ENCODE measurements at places on chromosomes 5 and 9. TPM values are rescaled to one million over a fixed set of nuclear protein-coding genes. Genes with fewer than 3 reads are reported as not detected.

GRCh38 chr9:78074385-78075291 lies 43.0 kb upstream of the GNAQ start:
- peak; percentile 37 for DNase-seq

GRCh38 chr5:54217826-54218503 lies 92.4 kb downstream of the ARL15 start:
- peak; percentile 71 for DNase-seq

- peak; percentile 5 for DNase-seq
These were observed 2.0 kb downstream of the ASPN start for GRCh38 chr9:92480291-92480771.

- DNase-seq: peak; percentile 17
These were observed 542 bp downstream of the FKBP15 start for GRCh38 chr9:113220467-113221002.

DNA sequence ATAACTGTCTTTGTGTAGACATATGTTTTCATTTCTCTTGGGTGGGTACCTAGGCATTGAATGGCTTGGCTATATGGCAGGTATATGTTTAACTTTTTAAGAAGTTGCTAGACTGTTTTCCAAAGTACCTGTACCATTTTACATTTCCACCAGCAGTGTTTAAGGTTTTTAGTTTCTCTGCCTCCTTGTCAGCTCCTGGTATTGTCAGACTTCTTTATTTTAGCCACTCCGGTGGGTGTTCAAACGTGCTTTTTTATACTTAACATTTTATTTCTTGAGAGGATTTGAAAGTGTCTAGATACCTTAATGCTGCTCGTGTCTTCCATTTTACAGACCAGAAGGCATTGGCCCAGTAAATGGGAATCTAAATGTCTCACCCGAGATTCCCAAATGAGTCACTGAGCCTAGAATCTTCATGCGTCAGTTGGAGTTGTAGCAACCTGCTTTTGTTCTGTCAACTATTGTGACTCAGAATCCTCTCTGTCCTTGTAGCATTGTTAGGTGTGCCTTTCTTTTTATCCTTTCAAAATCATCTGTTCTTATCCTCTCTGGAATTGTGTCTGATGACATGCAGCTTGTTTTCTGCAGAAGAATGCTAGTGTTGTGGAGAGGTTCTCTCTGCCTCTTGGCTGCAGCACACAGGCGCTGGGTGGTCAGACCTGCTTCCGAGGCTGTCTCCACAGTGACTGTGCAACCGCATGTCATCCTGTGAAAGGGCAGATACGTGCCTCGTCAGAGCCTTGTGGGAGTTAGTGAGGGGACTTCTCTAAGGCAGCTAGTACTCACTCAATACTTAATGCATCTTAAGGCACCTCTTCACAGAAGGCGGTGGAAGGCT lies 291.8 kb downstream of the AOPEP start:
- peak; percentile 91 for DNase-seq

GRCh38 chr9:136122425-136123383 lies 4.0 kb upstream of the TMEM250 start:
- no peak for DNase-seq

The LCN9 gene
- not detected for total RNA-seq

All from A172 (cell line).